Activated CD4-positive, alpha-beta memory T cell treated with anti-CD3 and anti-CD28 coated beads, Interleukin-2, amount 10 ng/mL, durations not matched to agents 7 days and 5 days (primary cell): ENCODE measurements at places on chromosomes 1 and 21. TPM values are rescaled to one million over a fixed set of nuclear protein-coding genes. Genes with fewer than 3 reads are reported as not detected.

DNA sequence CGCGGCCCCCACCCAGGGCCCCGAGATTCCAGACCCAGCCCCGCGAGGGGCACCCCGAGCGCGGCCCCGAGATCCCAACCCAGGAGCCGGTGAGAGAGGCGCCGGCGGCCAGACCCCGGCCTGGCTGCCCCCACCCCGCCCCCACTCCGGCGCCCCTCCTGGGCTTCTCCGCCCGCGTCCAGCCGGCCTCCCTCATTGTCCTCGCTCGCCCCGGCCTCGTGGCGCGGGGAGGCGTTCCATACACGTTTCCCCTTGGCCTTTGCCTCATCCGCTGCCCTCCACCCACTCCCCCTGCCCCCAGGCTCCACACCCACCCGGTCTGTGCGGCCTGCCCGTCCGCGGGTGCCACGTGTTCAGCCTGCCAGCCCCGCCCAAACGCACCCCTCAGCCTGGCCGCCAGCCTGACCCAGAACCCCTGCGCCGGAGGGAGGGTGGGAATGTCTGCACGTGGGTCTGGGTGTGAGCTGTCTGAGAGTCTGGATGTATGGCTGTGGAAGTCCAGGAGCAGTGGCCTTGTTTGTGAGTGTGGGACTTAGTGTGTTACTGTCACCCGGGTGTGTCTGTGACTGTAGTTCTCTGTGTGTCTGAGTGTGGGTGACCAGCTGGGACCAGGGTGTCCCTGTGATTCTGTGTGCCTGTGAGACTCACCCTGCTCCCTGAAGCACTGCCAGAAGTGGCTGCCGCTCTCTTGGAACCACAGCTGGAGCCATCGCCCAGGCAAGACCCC is 681 bp downstream of the B4GALT2 start:
- H3K4me1 ChIP-seq: peaks cover 46% of the 10 kb centered on the region
- no peaks in the 10 kb centered on the region for H3K27me3 ChIP-seq
- H3K36me3 ChIP-seq: peaks cover 25% of the 10 kb centered on the region
- H3K4me3 ChIP-seq: peak overlapping the region; percentile 79
- peak overlapping the region; percentile 44 for H3K27ac ChIP-seq

GRCh38 chr1:173190101-173190936 is 16.8 kb downstream of the TNFSF4 start:
- no peaks in the 10 kb centered on the region for H3K27me3 ChIP-seq
- no peaks in the 10 kb centered on the region for H3K36me3 ChIP-seq
- DNase-seq: no peak
- H3K27ac ChIP-seq: no peak overlapping the region

GRCh38 chr1:157199421-157199755 is 61.2 kb upstream of the ETV3 start:
- no peak overlapping the region for H3K4me3 ChIP-seq
- H3K27ac ChIP-seq: no peak overlapping the region
- no peak for DNase-seq
- no peaks in the 10 kb centered on the region for H3K36me3 ChIP-seq
- H3K27me3 ChIP-seq: peaks cover 21% of the 10 kb centered on the region
- peaks cover 3% of the 10 kb centered on the region for H3K4me1 ChIP-seq

- no peaks in the 10 kb centered on the region for H3K4me1 ChIP-seq
- no peaks in the 10 kb centered on the region for H3K36me3 ChIP-seq
- H3K4me3 ChIP-seq: no peak overlapping the region
Measured at GRCh38 chr21:46112725-46113215, 14.9 kb downstream of the COL6A2 start.

DNA sequence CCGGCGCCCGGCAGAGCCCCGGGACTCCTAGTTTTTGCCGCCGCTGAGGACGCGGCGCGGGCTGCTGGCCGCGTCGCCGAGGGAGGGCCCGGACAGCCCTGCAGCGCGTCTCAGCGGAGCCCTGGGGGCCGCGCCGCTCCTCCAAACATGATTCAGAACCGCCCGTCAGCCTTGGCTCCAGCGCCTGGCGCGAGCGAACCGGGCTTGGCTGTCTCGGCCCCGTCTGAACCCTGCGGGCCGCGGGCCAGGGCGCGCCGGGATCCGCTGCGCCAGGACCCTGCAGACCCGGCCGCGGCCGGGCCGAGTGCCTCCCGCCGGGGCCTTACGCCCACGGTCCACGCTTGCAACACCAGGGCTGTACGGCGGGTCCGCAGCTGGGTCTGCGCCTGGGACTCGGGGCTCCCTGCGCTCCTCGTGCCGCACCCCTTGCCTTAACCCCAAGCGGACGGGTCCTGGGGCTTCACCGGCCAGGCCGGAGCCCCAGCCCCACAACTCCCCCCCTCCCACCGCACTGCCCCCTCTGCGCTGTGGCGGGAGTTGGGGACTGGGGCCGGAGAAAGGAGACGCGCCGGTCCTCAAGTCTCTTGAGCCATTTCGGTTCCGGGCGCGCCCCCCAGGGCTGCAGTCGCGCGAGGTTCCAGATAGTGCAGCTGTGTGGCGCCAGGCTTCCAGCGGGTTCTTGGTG is 48.4 kb upstream of the CD34 start:
- H3K36me3 ChIP-seq: no peaks in the 10 kb centered on the region
- peaks cover 9% of the 10 kb centered on the region for H3K4me1 ChIP-seq
- no peak for DNase-seq

GRCh38 chr1:87462894-87463293 is 134.2 kb downstream of the LMO4 start:
- H3K4me1 ChIP-seq: peaks cover 14% of the 10 kb centered on the region
- no peak overlapping the region for H3K4me3 ChIP-seq
- DNase-seq: no peak
- no peak overlapping the region for H3K27ac ChIP-seq
- H3K27me3 ChIP-seq: peaks cover 11% of the 10 kb centered on the region

DNA sequence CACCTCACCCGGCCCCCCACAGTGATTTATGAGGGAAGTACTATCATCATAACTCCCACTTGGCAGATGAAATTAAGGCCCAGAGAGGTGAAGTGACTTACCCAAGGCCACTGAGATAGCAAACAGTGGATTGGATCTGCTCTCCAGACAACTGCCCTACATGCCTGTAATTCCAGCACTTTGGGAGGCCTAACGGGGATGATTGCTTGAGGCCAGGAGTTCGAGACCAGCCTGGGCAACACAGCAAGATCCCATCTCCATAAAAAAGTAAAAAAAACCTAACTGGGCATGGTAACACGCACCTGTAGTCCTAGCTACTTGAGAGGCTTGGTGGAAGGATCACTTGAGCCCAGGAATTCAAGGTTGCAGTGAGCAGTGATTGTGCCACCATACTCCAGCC is 14.2 kb upstream of the RNF19B start:
- DNase-seq: no peak
- peaks cover 45% of the 10 kb centered on the region for H3K4me1 ChIP-seq
- H3K27ac ChIP-seq: no peak overlapping the region

Gene NCMAP
- total RNA-seq: not detected
